Endodermal cell (in vitro differentiated cells): ENCODE measurements at places on chromosomes 16 and 17. TPM values are rescaled to one million over a fixed set of nuclear protein-coding genes. Genes with fewer than 3 reads are reported as not detected.

The NMRAL1 gene
- total RNA-seq, result 53.1 and 56.9 TPM in 2 replicates

GRCh38 chr16:23113185-23113584, 36.1 kb downstream of the USP31 start:
- no peaks in the 10 kb centered on the region for H3K27me3 ChIP-seq
- peaks cover 1% of the 10 kb centered on the region for H3K36me3 ChIP-seq
- no peak for DNase-seq
- H3K4me1 ChIP-seq, result peaks cover 3% of the 10 kb centered on the region

DNA sequence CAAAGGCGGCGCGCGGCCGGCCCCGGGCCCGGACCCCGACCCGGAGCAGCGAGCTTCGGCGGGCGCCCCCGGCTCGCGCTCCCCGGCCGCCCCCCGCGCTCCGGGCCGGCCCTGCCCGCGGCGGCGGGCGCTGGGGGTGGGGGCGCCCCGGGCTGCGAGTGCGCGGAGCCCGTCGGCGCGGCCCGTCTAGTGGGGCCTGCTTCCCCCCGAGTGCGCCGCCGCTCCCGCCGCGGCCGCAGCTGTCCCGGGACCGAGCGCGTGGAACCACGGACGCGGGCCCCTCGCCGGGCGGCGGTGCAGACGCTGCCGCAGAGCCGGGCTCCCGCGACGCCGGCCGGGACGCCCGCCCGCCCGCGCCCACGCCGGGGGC, 308 bp downstream of the ADCY9 start:
- H3K27ac ChIP-seq, result no peak overlapping the region
- H3K4me3 ChIP-seq, result no peak overlapping the region
- no peak for DNase-seq
- no peaks in the 10 kb centered on the region for H3K36me3 ChIP-seq
- H3K27me3 ChIP-seq, result peaks cover 49% of the 10 kb centered on the region

- DNase-seq, result peak; percentile 50
- no peaks in the 10 kb centered on the region for H3K36me3 ChIP-seq
- H3K4me3 ChIP-seq, result no peak overlapping the region
Measured at GRCh38 chr17:70947636-70948565, 778.6 kb downstream of the KCNJ2 start.
